C1 segment of cervical spinal cord (tissue), 14 donors: ENCODE measurements at places on chromosomes 2 and 18.

DNA sequence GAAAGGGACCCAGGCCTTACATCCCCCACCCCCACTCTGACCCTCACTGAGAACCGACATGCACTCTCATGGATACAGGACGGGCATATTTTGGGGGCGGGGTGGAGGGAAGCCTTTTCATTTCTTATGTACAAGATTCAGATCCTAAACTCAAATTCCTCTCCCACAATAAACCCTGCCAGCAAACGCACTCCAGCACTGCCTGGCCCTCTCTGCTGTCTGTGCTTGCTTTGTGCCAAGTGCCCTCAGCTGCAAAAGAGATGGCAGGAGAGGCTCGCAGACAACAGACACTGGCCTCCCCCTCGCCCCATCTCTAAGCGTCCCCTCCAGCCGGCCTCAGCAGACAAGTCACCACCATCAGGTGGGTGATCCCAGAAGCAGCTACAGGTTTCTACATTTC lies 42.4 kb downstream of the FAM168B start:
- DNase-seq: no peak

DNA sequence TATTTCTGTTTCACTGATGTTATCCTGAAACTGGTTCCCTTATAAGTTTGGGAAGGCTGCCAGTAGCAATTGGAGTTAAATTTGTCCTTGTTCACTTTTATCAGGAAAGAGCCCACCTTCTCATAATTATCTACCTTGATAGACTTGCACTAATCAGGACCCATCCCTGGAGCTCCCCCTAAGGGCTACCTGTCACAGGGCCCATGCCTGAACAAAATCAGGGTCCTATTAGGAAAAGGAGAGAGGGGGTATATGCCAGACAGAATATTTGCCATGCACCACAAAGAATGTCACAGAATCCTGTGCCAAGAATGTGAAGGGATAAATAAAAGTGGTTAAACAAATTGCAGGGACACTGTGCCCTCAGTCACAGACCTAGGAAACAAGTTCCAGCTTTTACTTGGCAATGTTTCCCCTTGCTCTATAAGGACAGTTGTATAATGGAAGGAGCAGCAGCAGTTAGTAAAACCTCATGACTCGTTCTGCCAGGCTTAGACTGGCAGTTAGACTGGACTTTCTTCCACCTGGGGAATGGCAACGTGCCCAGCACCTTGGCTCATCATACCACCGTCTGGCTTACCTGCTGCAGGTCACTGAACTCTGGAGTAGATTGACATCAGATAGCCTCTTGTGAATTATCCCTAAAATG lies 32.3 kb upstream of the VWC2L start:
- DNase-seq: no peak

- no peak for DNase-seq
Measured at GRCh38 chr18:31931163-31931885, 11.6 kb downstream of the TRAPPC8 start.

GRCh38 chr2:223692191-223692947 lies 90.2 kb upstream of the SCG2 start:
- no peak for DNase-seq

DNA sequence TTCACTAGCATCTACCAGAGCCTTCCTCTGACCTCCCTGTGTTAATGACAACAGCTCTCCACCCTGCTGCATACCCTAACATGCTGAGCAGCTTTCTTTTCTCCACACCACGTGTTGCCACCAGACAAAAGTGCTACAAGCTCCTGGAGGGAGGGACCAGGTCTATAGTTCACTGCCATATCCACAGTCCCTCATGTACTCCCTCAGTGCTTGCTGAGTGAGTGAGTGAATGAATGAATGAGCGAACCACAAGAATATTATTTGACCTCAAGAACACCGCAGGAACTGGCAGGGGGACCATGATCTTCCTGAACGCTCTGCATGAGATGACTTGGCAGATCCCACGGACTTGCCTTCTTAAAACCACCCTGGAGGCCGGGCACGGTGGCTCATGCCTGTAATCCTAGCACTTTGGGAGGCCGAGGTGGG lies 47.4 kb upstream of the CAB39 start:
- DNase-seq: no peak

- no peak for DNase-seq
Measured at GRCh38 chr18:24011123-24011917, 3.2 kb upstream of the TTC39C start.

GRCh38 chr2:169684135-169684565 lies 10.1 kb downstream of the CFAP210 start:
- DNase-seq: no peak

GRCh38 chr2:242019344-242019743 lies 149.8 kb downstream of the RTP5 start:
- DNase-seq: no peak

- no peak for DNase-seq
Measured at GRCh38 chr2:20994130-20994529, 49.7 kb downstream of the APOB start.

DNA sequence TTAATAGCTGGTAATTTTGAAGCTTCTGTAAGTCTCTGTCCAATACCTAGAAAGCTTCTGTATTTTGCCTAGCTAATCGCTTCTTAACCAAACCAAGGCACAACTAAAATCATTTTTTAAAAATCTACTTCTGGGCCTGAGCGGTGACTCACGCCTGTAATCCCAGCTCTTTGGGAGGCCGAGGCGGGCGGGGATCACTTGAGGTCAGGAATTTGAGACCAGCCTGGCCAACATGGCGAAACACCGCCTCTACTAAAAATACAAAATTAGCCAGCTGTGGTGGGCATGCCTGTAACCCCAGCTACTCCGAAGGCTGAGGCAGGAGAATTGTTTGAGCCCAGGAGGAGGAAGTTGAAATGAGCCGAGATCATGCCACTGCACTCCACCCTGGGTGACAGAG lies 148.6 kb upstream of the FIGN start:
- DNase-seq: no peak
